ENCODE measurements at places on chromosomes 7 and 10.

DNA sequence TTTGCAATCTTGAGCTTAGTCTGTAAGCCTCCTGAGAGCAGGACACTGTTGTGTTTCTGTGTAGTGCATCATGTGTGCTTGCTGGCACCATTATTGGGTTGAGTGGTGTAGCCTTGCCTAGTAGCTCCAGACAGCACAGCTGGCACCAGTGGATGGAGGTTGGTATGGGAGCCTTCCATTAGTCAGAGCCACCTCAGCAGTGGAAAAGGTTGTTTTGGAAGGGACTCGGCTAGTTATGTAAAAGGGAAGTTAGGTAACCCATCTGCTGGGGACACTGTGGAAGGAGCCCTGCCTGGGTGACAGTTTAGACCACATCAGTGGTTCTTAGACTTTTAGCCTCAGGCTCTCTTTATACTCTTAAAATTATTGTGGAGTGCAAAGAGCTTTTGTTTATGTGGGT, 16.3 kb downstream of the MINDY4 start:
- DNase-seq: no peak

DNA sequence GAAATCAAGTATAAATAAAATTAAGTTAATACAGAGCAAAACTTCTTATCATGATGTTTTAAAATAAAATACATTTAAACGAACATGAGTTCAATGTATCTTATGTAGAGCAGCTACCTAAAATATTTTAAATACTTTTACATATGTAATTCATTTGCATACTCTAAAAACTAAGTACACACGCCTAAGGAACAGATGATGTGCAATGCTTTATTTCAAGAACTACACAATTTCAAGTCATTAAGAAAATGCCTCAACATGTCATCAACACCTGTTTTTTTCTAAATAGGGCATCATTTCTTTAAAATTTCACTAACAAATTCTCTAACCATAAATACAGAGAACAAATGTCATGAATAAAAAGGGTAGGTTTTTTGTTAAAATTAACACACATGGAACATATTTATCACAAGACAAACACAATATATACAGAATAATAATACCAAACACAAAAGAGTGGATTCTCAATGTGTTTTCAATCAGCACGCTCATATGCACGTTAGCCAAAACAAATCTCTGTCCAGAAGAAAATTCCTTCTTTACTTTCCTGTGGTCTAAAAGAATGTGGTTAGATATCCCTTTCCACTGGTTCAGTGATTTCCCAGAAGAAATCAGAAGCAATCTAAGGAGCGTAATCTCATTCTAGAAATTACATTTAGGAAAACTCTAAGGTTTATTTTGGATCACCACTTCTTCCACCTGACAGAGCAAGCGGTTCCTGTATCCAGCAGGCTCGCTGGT, 73.0 kb upstream of the PFKP start:
- no peak for DNase-seq

GRCh38 chr10:122498521-122498920, 37.2 kb downstream of the HTRA1 start:
- DNase-seq: no peak

- DNase-seq: no peak
Observed at GRCh38 chr10:16768702-16769101, 48.5 kb downstream of the RSU1 start.

DNA sequence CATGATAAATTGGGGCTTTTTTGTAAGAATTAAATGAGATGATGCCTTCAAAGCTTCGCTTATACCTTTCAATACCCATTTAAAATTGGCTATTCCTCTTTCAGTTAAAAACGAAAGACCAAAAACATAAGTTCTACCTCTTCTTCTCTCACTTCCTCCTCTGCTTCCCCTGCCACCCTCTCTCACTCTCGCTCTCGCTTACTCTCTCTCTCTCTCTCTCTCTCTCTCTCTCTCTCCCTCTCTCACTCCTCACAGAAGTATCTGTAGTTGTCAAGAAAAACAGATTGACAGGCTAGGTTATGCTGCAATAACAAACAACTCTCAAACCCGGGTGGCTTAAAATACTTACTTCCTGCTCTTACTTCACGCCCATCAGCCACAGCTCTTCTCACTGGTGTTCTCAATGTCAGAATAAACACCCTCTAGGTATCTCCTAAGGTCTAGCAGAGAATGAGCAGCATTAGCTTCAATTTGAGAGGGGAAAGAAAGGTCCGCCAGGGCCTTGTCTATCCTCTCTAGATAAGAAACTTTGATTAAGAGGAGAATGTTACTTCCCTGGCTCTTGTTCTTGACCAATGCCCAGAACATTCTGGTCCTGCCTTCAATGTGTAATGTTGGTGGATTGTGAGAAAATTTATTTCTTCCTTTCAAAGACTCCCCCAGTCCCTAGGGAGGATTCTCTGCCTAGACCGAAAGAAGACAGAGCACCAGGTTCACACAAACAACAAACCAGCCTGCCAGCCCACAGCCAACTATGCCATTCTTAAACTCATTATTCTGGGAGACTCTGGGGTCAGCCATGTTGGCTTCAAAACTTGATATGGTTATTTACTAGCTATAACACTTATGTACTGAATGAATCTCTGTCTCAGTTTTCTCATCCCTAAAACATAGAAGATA, 1028.7 kb downstream of the XPNPEP1 start:
- DNase-seq: no peak

DNA sequence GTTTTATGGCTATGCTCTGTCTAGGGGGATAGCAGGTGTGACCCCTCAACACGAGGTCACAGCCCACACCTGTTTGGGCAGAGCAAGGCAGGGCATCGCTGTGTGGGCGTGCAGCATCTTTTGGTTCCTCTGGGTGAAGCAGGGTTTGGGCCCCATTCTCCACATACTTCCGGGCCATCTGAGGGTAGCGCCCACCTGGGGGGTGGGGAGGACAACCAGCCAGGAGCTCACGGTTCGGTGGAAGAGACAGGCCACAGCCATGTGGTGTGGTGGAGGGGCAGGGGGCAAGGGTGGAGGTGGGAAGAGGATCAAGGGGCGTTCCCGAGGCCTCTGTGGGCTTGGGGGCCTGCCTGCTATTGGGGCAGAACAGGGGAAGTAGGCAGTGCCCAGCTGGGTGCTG, 2.4 kb downstream of the SH2B2 start:
- DNase-seq: no peak

GRCh38 chr10:132698761-132699391, 87.1 kb downstream of the NKX6-2 start:
- DNase-seq: no peak

DNA sequence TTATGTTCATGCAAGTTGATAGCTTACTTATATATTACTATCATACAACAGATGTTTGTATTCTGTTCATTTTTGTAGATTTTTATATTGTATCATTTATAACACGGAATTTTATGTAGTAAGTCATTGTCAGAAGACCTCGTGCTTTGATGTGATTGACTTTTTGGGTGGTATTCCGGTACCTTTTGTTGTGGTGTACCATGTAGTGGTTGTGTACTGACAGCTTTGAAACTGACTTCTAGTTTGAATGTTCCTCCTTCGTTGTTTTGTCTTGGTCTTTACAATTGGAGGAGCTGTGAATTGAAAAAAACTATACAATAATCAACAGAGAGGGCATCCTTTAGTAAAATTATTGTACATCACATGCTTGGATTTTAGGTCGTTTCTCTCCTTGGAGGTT, 61.5 kb downstream of the WAC start:
- DNase-seq: no peak

- DNase-seq: no peak
Observed at GRCh38 chr10:17805921-17806577, 3.1 kb upstream of the MRC1 start.

DNA sequence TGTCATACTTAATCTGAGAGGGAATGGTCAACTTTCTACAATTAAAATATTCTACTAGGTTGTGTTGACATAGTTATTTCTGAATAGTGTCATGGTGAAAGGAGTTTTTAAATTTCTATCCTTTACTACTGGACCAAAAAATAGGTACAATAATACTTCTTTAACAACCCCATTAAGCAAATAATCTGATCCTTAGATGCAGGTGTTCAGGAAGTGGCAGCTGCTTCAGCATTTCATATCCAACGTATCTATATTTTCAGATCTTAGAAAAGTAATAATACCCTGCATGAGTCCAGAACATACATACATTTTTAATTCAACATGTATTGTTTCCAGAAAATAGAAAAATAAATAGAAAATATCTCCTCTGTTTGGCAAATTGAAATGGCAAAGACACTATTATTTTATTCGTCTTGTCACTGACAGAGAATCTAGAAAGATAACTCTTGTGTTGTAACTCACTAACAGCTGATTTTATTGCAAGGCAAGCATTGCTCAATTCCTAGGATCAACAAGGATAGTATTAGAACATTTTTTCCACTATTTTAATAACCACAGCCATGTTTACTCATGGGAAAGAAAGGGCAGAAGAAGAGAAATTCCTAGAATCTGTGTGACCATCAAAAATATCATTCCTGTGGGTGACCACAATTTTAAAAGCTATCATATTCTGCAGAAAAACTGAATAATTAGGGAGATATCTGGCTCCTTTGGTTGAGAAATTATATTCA, 159.3 kb upstream of the CNTNAP2 start:
- DNase-seq: no peak

- DNase-seq: no peak
Observed at GRCh38 chr10:56823849-56824248, 462.8 kb upstream of the ZWINT start.

DNA sequence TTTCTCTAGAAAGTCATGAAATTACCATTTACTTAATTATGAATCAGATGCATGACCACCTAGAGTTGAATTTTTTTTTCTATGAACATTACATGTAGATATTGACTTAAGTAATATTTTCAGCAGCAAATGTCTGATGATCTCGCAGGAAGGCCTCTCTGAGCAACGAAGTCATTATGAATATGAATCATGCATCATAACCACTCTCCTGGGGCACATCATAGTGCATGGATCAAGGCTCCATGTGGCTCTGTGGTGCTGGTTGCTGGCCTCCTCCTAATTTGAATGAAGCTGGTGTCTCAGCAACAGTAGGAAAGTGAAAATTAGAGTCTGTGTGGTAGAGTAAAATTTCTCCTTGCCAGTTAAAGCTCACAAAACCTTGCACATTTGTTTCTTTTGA, 121.4 kb upstream of the INHBA start:
- peak; percentile 73 for DNase-seq

GRCh38 chr7:68922850-68923249, 675.4 kb upstream of the AUTS2 start:
- DNase-seq: no peak

DNA sequence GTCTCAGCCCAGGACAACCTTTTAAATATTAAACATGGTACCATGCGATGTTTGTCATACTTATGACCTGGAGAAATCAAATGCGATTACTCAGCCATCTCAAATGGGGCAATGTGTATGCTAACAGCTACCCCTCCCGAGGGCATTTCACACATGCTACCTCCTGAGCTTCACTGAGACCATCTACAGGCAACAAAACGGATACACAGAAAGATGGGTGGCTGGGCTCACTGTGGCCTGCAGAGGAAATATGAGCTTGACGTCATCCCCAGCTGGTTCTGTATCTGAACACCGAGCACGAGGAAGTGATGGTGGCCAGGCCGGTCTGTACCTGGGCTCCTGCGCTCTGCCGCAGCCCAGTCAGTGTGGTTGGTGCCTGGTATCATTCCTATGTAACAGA, 374.3 kb downstream of the RPS24 start:
- no peak for DNase-seq
